Fibroblast of mammary gland (primary cell): ENCODE measurements at places on chromosomes 3 and 15.

DNA sequence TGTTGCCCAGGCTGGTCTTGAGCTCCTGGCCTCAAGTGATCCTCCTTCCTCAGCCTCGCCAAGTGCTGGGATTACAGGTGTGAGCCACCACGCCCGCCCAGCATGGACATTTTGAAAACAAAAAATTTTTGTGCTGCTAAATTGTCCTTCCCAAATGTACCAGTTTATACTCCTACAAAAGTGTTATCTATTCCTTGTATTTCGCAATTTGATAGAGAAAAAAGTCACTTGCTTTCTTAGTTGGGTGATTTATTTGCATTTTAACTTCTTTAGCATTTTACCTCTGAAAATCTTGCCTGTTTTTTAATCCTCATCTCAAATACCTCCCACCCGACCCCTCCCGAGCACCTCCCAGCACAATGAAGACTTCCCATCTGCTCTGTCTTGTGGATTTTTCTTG, 46.8 kb downstream of the PDE8A start:
- DNase-seq = no peak

GRCh38 chr3:123706871-123707270, 122.0 kb upstream of the HACD2 start:
- DNase-seq = peak; percentile 30

GRCh38 chr15:20368974-20369373, 172.6 kb downstream of the GOLGA6L6 start:
- no peak for DNase-seq

DNA sequence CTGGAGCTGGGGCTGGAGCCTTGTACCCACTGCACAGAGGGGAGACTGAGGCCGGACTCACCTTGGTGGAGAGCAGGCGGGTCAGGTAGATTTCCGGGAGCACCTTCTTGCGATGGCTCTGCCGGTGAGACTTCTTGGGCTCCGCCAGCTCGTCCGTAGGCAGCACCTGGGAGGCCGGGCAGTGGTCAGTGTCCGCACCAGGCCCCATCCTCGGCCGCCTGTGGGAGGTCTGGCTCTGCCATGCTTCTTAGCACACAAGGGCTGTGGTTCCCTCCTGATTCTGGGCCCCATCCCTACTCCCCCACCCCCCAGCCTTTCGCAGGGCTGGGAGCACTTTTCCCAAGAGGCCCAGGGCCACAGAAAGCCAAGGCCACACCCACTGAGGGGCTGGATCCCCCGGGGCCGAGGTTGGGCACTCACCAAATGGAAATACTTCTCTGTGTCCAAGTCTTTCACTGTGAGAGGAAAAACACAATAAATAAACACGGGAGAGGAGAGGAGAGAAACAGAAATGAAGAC, 17.4 kb downstream of the H1-8 start:
- peak; percentile 44 for DNase-seq

DNA sequence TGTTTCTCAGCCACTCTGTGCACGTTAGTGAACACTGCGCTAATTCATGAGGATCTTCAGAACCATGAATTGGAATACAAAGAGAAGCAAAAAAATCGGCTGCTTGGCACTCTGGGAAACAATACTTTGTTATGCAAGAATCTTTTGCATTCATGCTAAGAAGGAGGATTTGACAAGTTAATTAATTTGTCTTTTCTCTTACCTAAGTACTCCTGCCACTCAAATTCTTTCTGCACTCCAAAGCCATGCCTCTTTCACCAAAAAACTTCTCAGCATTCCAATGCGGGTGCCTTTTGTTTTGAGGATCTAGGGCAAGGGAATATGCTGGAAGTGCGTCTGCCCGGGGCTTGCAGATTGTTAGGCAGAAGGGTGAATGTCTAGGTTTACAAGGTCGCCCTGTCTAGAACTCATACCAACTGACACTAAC, 11.3 kb upstream of the KAT2B start:
- DNase-seq = no peak

- DNase-seq = peak; percentile 31
These were observed 50.4 kb upstream of the CMSS1 start for GRCh38 chr3:99767291-99767690.

DNA sequence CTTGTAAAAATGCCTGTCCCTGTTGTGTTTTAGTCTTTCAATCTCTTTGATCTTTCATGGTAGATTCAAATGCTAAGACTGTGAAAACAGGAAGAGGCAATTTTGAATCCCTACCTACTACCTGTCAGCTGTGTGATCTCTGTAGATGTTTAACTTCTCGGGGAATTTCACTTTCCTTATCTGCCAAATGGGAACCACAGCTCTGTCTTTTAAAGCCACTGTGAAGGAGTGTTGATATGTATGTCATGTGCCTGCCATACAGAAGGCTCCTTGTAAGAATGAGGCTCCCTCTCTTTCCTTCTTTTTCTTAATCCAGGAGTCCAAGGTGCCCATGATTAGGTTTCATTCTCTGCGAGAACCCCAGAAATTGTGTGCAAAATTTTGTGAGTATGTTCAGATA, 139.6 kb upstream of the ADAMTS9 start:
- DNase-seq = no peak

DNA sequence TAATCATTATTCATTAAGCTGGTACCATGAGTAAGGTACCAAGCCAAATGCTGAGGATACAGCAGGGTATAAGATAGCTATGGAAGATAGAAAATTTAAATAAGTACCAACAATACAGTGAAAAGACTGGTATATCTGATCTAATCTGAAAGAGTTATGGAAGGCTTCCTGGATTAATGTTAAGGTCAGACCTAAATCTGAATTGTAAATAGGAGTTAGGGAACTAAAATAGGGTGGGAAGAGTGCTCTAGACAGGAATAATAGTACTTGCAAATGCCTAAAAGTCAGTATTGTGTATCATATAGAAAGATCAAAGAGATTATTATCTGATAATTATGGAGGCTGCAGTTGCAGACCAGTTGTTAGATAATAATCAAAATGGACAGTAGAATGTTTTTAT, 2.6 kb upstream of the ACKR4 start:
- no peak for DNase-seq

DNA sequence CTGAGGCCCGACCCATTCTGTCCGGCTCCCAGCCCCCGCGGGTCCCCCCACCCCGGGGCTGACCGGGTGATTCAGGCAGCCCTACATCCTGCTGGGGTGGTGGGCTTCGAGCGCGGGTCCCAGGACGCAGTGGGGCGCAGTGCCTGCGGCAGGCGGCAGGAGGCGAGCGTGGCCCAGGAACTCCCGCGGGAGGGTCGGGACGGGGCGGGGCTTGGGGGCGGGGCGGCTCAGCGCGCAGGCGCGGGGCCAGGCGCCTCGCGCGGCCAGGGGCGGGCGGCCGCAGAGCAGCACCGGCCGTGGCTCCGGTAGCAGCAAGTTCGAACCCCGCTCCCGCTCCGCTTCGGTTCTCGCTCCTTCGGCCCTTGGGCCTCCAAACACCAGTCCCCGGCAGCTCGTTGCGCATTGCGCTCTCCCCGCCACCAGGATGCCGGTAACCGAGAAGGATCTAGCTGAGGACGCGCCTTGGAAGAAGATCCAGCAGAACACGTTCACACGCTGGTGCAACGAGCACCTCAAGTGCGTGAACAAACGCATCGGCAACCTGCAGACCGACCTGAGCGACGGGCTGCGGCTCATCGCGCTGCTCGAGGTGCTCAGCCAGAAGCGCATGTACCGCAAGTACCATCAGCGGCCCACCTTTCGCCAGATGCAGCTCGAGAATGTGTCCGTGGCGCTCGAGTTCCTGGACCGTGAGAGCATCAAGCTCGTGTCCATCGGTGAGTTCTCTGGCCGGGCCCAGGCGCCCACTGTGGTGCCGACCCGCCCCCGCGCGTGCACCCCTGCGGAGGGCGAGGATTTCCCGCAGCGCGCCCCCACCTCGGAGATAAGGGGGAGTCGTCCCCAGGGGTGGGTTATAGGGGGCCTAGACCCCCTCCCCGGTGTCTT, at the start of gene FLNB:
Gene FLNB, plus strand, starts transcription at position 282 of the 885 bp plus-strand sequence. Its CDS starts 143 bp downstream, at position 425.
- peak; percentile 49 for DNase-seq

DNA sequence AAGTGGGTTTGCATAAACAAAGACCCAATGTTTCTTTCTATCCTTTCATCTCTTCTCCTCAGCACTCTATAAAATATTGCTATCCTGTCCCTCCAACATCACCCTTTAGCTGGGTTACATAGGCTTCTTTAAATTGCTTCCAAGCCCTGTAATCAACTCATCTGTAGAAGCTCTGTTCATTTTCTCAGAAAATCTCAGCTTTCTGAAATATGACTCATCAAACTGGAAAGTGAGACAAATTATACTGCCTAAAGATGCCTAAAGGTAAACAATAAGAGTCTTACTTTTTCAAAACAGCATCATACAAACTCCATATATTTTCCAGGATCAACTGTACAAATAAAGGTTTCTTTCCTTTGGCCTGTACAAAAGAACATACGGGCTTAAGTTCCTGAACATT, 33.8 kb downstream of the EFL1 start:
- no peak for DNase-seq

DNA sequence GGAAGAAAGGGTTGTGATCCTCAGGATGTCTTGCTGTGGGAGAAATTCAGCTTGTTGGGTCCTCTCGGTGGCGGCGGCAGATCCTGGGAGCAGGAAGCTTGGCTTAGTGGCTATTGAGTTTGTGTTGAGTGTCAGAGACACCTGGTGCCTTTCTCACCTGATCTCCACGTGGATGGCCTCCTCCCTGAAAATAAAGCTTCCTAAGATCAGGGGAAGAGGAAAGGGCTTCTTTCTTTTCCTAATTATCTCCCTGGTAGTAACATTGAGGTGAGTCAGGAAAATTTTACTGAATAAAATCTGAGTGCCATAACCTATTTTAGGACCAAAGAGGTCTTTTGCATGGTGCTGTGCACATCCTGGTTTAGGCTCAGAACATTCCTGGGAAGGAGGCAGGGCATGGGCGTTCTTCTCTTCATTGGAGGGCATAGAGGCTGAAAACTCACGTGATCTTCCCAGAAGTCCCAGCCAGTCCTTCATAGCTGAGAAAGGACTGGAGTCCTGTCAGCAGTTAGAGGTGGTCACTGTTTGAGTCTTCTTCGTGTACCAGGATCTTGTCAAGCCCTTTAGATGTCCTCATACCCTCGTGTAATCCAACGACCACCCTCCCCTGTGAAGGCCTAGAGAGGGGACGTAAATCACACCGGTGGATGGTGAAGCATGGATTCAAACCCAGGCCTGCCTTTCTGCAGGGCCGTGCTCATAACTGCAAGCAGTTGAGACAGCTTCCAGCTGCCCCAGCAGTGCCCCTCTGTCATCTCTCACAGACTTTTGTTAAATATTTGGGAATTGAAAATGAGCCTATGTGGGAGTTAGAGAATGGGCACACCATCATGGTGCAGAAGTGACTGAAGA, 1.1 kb downstream of the CMTM8 start:
- no peak for DNase-seq

DNA sequence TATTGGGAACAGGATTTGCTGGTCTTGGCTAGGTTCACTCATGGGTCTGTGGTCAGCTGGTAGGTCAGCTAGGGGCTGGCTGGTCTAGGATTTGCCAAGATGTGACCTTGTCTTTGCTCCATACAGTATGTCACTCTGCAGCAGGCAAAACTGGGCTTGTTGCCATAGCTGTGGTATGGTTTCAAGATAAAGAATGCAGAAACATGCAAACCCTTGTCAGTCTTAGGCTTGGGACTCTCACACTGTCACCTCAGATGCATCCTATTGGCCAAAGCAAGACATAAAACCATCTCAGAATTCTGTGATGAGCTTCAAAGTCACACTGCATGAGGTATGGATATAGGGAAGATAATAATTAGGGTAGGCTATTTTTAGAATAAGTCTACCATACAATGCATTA, 66.6 kb upstream of the TBC1D5 start:
- DNase-seq = no peak

- DNase-seq = peak; percentile 25
These were observed 72.0 kb upstream of the MAP4 start for GRCh38 chr3:48088056-48088748.

DNA sequence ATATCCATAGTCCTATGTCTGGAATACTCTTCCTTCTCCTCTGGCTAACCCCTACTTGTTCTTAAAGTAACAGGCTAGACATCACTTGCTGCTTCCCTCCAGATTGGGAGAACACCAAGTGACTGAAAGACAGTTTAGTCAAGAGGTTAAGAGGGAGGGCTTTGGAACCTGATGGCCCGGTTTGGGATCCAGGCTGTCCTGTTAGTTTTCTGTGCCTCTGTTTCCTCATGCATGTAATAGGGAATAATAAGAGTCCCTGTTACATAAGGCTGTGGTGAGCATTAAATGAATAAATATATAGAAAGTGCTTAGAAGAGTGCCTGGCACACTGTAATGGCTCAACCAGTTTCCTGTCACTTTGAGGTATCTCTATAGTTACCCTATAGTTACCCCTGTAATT, 66.3 kb downstream of the TAMM41 start:
- DNase-seq = no peak

GRCh38 chr15:99981191-99981647, 248.0 kb upstream of the LYSMD4 start:
- DNase-seq = no peak

GRCh38 chr3:192795021-192795420, 67.7 kb upstream of the FGF12 start:
- no peak for DNase-seq

DNA sequence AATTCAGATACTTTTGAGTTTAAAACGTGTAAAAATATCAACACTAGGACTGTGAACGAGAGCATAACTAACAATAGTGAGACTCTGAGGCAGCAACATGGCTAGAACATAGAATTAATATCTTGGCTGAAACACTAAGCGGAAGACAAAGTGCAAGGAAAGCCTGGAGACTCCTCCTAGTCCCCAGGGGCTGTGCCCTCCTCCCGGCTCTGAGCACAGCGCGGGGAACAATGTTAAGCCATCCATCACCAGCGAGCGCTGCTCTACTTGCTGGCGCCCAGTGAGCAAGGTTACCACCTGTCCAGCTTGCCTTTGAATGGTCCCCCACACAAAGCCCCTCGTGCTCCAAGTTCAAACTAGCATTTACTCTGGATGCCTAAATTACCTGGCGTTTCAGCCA, 436.9 kb downstream of the FOXP1 start:
- DNase-seq = no peak

- DNase-seq = peak; percentile 51
These were observed 217.9 kb upstream of the MME start for GRCh38 chr3:154862265-154862664.

- DNase-seq = no peak
These were observed 61.2 kb downstream of the HERC1 start for GRCh38 chr15:63772520-63772919.

- DNase-seq = no peak
These were observed 61.0 kb downstream of the LIPC start for GRCh38 chr15:58492661-58493397.

- DNase-seq = no peak
These were observed 726.6 kb upstream of the NAALADL2 start for GRCh38 chr3:174132421-174133042.
